CD4-positive, alpha-beta T cell (primary cell): ENCODE measurements at places on chromosomes 3 and 15.

DNA sequence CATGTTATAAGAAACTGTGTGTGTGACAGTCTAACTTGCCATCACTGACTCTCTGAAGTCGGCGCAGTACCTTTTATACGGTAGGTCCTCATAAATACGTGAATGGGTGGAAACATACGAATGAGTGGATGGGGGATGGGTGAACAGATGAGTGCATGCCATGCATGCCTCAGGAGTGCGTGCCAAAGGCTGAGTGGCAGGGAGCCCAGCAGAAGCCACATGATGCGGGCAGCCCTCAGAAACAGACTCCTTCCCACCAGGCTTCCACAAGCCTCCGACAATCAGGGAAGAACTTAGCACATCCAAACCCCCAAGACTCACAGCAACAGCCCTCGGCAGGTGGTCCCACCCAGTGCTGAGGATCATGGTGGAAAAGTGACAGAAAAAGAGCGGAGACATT, 16.7 kb downstream of the HCN4 start:
- DNase-seq = no peak

DNA sequence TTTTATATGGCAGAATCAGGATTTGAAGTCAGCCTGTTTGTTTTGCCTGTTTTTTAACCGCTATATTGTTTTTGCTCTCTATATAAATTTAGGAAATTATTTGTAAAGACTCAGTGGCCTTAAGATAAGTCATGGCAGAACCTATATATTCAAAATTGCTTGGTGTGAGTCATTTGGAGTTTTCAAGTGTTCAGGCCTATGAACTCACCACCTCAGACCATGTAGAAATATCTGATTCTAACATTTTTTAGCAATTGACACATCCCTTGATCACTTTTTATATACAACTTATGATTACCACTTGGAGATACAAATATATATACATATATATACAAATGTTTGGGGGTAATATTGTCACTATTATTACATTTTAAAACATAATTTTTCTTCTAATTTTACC, 95.7 kb downstream of the VGLL3 start:
- DNase-seq = no peak

- DNase-seq = no peak
Observed at GRCh38 chr3:2657971-2658370, 452.2 kb downstream of the IL5RA start.

DNA sequence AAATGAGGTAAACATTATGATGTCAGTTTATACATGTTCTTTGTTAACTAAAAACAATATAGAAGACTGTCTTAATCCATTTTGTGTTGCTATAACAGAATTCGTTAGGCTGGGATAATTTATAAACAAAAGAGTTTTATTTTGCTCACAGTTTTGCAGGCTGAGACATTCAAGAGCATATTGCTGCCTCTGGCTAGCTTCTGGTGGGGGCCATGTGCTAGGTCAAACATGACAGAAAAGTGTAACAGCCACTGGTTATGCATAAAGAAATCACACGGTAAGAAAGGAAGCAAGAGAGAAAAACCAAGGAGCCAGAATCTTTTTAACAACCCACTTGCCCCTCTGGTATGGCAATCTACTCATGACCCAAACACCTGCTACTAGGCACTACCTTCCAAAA, 776.7 kb downstream of the PLOD2 start:
- no peak for DNase-seq

DNA sequence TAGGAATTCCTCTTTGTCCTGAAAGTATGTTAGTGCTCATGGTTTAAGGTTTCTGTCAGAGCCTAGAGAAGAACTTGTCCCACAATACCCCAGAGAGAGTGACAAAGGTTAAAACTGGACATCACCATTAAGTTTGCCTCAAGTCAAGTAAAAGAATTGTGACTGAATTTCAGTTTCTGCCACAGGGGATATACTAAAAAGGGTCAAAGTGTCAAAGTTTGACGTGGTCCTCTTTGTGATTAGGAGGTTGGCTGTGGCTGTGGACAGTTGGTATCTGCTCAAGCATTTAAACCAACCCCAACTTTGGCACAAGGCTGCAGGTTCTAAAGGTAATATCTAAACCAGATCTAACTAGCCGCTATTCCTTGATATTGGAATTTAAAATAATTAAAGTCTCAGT, 26.1 kb downstream of the FMN1 start:
- no peak for DNase-seq

- DNase-seq = no peak
Observed at GRCh38 chr3:72969766-72970165, 26.8 kb upstream of the PPP4R2 start.

- no peak for DNase-seq
Observed at GRCh38 chr15:77713281-77713680, 80.6 kb upstream of the LINGO1 start.
